ENCODE measurements at places on chromosomes 2 and 18.

- DNase-seq: no peak
Observed at GRCh38 chr2:171835386-171835785, 58.7 kb downstream of the SLC25A12 start.

DNA sequence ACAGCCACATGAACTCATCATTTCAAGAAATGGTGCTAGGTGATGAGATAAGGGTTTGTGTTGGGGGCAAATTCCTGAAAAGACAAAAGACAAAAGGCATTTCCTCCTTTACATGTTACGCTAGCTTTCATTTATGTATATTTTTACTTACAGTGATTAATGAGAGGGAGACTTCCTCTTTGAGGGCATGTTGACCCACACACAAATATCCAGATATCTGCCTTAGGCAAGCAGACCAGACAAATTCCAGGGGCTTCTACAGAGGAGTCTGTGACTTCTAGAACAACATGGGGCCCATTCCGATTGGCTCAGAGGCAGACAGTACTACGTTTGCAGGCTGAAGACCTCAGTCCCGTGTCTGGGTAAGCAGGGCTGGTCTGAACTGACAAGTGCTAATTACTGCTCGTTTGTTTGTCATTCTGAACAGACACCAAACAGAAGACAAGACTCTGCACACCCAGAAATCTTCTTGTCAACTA is 74.8 kb upstream of the ST6GAL2 start:
- DNase-seq: peak; percentile 28

DNA sequence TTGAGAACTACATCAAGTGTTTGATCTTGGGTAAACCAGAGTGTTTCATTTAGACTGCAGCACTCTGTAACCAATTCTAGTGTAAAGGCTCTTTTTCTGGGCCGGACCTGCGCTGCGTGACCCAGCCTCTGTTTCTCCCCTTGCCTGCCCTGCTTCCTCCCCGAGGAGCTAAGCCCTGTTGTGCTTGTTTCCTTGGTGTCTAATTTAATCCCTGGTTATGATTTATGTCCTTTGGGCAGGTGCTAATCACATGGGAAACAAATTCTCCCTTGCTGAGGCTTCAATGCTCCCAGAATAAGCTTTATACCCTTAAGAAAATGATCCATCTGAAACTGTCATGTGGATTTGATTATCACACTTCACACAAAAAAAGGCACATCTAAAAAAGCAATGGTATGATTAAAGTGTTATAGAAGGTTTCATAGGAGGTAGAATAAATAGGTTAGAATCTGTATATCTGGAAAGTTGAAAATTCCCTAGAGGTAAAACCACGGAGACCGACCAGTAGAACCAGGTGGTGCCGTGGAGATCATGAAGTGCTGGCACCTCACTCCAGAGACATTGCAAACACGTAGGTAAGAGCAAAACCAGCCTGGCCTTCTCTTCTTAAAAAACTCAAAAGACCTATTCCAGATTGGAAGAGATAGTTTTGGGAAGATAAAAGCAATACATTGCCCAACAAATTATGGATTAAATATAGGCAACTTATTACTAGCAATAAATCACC is 31.0 kb upstream of the SLC9A2 start:
- no peak for DNase-seq

- DNase-seq: no peak
Observed at GRCh38 chr18:48037481-48038271, 107.2 kb upstream of the SMAD2 start.

GRCh38 chr18:38198956-38199355 is 633.4 kb upstream of the CELF4 start:
- DNase-seq: no peak

GRCh38 chr18:35158728-35159450 is 81.9 kb upstream of the ZNF397 start:
- no peak for DNase-seq

DNA sequence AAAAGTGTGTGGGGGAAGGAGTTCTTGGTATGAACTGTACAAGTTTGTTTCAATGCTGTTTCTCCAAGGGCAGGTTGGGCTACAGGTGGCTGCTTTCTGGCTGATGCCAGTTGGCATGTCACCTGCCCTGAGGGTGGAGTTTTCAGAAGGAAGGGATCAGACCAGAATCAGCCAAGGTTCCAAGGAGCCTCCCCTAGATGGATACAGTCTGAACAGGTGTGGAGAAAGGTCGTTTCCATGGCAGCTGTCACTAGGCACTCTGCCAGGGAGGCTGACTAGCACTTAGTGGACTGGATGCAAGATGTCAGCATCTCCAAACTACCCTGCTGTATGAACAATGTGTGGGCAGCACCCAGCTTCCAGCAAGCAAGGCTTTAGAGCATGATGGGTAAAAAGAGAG is 444.4 kb upstream of the HNRNPA3 start:
- DNase-seq: peak; percentile 79

DNA sequence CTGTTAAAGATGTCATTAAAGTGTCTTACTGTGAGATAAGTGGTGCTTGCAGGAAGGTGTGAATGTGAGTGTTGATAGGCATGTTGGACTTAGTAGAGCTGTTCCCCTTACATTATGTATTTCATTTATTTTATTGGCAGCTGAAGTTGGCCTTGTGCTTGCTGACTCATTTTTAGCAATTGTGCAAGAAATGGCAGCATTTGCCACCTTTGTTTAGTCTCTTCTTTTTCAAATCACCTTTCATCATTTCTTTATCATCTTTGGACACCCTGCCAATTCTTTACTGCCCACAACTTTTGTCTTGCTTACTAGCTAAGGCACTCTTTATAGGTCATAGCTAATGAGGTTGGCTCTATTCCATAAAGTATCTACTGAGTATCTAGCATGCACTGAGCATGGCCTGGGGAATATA is 130.3 kb upstream of the LYPD6 start:
- DNase-seq: no peak

DNA sequence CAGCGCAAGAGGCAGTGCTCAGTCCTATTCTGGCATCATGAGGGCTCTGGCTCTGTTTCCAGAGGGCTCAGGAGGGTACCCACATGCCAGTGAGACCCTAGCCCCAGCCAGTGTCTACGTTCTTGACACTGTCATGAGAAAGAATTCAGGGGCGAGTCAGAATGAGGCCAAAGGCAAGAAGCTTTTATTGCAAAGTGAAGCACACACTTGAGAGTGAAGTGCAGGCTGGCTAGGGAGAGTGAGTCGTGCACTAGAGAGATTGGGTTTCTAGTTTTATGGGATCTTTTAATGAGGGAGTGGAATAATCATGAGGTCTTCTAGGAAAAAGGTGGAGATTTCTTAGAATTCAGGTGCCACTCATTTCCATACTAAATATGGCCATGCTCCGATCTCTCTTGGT is 164.1 kb downstream of the DCDC2C start:
- DNase-seq: peak; percentile 36

DNA sequence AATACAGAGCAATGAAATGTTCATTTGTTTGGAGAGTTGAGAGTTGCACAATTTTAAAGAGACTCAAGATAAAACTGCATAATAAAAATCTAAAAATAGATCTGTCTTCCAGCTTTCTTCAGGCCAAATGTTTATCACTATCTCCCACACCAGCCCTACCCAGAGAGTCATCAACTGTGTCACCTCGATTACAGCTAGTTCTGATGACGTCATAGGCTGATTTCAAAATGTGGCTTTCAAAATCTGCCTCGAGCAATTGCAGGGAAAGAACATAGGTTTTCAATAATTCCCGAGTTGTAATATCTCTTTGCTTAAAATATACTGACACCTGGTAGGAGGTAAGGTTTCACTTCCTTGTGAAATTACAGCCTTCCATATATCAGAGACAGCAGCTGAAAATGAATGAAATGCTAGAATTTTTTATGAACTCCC is 677.6 kb upstream of the ID2 start:
- DNase-seq: no peak

GRCh38 chr2:190974629-190975361 is 39.2 kb downstream of the STAT1 start:
- no peak for DNase-seq

- no peak for DNase-seq
Observed at GRCh38 chr18:7523772-7524171, 43.3 kb upstream of the PTPRM start.

DNA sequence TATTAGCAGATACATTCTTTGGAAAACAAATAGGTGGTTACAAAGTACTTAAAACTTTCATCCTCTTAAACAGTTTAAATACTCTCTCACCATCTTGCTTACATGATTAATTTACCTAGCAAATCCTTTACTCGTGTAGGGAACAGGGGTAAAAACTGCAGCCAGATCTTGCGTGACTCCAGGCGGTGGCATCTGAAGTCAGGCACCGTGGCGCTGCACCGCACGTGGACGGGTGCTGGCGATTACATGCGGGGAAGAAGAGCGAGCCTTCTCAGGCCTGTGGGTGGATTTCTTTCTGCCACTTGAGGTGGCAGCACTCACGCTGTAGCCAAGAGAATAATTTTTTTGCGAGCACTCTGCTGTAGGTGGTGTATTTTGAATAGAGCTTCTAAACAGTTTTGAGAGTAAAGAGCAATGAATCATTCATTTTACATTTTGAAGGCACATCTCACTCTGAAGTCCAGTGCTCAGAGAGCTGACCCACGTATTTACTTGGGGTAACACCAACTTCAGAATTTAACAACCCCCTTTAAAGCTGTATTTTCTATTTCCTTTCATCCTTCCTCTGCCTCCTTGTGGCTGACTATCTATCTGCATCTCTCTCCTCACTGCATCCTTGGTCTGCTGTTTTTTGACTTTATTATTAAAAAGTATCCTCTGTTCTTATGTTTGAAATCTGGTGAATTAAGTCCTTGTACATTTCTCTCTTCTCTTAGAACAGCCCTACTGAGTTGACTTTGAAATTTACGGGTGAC is 68.9 kb downstream of the EPAS1 start:
- DNase-seq: no peak

DNA sequence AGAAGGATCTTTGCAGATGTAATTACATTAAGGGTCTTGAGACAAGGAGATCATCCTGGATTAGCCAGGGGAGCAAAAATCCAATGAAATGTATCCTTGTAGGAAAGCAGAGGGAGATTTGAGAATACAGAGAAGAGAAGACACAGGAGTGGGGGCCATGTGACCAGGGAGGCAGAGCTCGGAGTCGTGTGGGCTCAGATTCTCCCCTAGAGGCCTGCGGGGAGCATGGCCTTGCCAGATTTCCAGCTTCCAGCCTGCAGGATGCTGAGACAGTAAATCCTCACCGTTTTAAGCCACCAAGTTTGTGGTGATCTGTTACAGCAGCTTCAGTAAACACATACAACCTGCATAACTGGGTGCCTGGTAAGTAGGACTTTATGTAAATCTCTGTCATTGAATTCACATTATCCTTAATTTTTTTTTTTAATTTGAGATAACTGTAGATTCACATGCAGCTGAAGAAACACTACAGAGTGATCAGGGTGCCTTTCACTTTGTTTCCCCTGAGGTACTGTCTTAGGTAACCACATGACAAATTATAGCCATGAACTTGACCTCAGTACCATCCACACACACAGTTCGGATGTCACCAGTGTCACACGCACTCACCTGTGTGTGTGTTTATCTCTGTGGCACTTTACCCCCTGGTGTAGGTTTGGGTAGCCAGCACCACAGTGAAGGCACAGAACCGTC is 138.4 kb upstream of the HDAC4 start:
- DNase-seq: no peak

Data from NCI-H1105 (cell line).